ENCODE measurements at places on chromosomes 12 and 14.

- no peak for DNase-seq
These were observed 87.2 kb downstream of the CAND1 start for GRCh38 chr12:67356380-67356774.

DNA sequence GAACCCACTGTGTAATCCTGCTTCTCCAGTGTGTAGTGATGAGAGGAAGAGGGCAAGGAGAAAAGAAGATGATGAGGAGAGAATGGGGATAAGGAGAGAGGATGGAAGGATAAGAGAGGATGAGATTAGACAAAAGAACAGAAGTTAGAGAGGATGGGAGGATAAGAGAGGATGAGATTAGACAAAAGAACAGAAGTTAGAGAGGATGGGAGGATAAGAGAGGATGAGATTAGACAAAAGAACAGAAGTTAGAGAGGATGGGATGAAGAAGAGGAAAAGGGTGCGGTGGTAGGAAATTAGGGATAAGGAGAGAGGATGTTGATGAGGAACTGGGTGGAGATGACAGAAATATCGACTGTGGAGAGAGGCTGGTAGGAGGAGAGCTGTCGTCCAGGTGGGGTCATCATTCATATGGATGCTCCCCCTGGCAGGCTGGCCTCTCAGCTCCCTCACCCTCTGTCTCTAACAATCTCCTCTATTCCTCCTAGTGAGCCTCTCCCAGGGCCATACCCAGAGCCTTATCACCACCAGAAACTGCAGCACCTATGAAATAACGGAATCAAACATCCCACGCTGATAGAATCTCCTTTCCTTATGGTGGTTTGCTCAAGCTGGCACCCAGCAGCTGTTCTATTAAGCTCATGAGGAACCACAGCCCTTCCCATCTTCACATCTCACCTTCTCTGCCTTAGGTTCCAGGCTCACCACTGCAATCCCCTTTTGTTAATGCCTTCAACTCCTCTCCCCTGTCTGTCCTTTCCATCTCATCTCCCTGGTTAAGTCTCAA is 6.0 kb upstream of the CIROP start:
- no peak for DNase-seq

- DNase-seq = peak; percentile 18
These were observed 73.1 kb upstream of the GPR68 start for GRCh38 chr14:91317381-91318308.

DNA sequence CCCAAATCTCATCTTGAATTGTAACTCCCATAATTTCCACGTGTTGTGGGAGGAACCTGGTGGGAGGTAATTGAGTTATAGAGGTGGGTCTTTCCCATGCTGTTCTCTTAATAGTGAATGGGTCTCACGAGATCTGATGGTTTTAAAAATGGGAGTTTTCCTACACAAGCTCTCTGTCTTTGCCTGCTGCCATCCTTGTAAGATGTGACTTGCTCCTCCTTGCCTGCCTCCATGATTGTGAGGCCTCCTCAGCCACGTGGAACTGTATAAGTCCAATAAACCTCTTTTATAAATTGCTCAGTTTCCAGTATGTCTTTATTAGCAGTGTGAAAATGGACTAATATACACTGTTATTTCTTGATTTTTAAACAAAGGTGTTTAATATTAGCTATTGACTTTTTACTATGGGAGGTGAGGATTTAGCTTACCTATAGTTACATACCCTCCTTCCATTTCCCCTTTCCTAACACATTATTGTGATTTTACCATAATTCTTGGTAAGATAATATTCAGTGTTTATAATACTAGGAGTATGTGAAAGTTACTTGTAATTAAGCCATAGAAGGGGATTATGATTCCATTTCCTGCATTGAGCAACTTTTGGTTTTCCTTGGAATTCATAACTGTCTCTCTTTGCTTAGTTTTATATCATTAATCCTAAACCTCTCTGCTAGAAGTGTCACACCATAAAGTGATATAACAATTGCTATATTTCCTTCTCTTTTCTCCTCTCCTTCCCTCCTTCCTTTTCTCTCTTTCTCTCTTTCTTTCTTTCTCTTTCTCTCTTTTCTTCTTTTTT is 151.0 kb upstream of the KRAS start:
- DNase-seq = no peak

DNA sequence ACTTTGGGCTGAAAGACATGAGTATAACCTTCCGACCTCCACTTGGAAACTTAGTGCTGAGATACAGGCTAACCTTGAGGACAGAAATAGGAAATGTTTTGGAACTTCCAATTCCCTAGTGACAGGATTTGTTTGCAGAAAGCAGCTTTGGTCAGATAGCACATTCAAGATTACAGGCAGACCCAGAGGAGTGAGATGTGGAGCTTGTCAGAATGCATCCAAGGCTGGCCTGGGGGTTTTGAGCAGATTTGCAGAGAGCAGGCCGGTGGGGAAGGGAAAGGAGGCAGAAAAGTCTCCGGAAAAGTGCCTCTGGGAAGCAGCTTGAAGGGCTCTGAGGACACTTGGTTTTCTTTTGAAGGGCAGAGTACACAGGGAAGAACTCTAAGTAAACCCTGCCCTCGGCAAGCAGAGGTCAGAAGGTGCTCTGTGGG is 180.3 kb downstream of the ETV6 start:
- no peak for DNase-seq

DNA sequence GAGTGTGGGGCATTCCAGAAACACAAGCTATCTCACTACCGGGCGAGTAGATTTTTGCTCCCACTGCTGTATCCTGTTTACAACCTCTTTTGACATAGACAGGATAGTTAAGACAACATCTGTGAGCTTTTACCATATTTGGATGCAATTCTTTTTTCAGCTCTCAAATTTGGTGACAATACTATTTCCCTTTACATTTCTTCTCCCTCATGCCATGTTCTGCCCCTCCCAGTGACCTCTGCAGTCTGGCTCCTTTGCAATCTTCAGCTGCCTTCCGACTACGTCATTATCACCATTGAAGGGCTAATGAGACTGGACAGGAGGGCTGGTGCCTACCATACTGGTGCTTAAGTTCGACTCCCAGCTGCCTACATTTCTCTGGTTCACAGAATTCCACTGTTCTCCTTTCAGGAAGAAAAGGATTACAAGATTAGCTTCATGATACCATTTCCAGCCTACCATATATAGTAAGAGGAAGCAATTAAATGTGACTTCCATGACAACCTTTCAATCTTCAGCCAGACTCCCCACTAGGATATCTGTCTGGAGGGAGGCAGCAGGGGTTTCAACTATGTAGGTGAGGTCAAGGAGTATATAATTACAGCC is 251.6 kb downstream of the PHLDA1 start:
- DNase-seq = no peak

DNA sequence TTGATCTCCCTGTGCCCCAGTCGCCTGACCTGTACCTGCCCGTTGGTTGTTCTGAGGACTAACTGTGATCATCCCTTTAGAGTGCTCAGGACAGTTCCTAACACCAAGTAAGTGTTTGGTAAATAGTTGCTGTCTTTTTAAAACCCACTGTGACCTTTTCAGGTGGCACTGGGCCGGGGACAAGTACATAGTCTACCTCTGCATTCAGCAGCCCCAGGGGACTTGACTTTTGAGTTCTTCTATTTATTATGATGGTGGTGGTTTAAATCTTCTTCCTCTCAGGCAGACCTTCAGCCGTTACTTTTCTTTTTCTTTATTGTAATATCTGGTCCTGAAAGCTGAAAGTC is 38.8 kb downstream of the EVL start:
- no peak for DNase-seq

DNA sequence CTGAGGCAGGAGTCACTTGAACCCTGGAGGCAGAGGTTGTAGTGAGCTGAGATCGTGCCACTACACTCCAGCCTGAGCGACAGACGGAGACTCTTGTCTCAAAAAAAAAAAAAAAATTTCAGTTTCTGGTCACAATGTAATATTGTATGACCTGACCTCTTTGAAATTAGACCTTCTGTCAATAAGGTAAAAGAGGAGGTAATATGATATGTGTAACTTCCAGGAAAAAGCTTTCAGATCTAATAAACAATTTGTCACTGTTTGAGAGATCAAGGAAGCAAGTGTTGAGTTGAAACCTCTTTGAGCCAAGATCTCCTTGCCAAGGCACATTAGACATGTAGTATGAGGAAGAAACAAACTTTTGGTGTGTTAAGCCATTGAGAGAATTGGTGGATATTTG is 101.7 kb upstream of the ATF7IP start:
- no peak for DNase-seq

DNA sequence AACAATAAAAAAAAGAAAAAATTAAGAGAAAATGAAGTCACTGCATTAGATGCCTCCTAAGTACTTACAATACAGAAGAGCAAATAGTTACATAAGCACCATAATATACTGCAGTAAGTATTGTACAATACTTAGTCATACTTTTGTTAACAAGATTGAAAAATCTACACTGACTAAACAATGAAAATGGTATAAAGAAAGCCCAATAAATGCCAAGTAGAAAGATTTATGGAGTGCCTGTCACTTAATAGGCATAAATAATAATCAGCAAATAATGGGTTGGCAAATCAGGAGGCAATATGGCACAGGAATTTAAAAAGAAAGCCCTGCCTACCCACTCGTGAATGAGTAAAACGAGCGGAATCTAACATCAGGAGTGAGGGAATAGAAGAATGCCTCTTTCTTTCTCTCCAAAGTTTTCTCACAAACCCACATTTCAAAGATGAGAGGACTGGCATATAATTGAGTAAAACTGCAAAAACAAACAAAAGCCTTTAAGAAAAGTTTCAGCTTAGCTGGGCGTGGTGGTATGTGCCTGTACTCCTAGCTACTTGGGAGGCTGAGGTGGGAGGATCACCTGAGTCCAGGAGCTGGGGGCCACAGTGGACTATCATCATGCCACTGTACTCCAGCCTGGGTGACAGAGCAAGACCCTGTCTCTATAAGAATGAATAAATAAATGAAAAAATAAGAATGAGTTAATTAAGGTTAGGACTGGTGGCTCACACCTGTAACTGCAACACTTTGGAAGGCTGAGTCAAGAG is 36.1 kb downstream of the CRY1 start:
- DNase-seq = no peak

Data from K562 (cell line).